ENCODE measurements at places on chromosomes 7 and 10.
A peak's percentile ranks its signal among the peaks of the same experiment; 100 is the strongest.

GRCh38 chr10:6275022-6275997 is 72.6 kb downstream of the PFKFB3 start:
- DNase-seq: peak; percentile 91

- peak; percentile 67 for DNase-seq
These were observed at the start of gene GATAD1 for GRCh38 chr7:92447345-92448204. Gene GATAD1, plus strand, starts transcription at chr7:92447482. Its CDS starts 248 bp downstream, at chr7:92447730.

DNA sequence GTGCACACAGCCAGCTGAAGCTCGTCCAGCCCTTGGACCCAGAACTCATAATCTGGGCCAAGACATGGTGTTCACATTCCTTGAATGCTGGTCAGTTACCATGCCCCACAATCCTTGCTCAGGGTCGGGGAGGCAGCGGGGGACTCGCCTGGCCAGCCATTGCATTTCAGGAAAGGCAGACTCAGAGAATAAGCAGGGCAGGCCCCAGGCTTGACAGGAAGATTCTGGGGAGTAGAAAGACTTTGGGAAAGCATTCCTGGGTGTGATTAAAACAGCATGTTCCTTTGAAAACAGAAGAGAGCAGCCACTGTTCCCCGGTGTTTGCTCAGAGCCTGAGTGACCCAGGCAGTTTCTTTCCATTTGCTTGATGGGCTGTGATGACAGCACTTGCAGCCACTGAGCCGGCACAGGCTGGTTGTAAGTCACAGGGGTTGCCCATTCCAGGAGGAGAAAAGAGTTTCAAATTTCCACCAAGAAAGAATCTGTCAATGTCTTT is 473.7 kb downstream of the TYW1 start:
- DNase-seq: no peak

- no peak for DNase-seq
These were observed 14.9 kb upstream of the ANAPC16 start for GRCh38 chr10:72200883-72201282.

DNA sequence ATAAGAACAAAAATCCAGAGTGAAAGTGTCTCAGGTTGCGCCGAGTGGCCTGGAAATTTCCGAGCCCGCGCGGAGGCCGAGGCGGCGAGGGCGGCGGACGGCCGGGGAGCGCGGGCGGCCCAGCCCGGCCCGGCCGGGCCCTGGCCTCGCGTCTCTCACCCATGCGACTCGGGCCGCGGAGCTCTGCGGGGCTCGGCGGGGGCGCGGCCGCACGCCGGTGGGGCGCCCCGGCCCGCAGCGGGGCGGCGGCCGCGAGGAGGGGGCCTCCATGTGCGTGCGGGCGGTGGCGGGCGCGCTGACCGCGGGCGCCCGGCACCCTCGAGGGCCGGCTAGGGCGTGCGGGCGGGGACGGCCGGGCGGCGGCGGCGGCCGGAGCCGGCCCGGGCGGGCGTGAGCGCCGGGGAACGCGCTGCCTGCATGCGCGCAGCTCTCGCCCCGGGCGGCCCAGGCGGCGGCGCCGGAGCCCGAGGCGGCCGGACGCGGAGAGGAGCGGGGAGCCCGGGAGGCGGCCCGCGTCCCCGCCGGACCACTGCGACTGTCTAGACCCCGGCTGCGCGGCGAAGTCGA is 302 bp upstream of the EN2 start:
- DNase-seq: no peak

GRCh38 chr7:43113622-43114457 is 1.4 kb downstream of the HECW1 start:
- DNase-seq: no peak
